Stimulated activated CD4-positive, alpha-beta T cell treated with anti-CD3 and anti-CD28 coated beads, Interleukin-15, amount 100 ng/mL, for 48 hours (primary cell): ENCODE measurements at places on chromosomes 11 and 22.

- DNase-seq, result no peak
Measured at GRCh38 chr11:60982184-60982583, 10.7 kb downstream of the CD6 start.

DNA sequence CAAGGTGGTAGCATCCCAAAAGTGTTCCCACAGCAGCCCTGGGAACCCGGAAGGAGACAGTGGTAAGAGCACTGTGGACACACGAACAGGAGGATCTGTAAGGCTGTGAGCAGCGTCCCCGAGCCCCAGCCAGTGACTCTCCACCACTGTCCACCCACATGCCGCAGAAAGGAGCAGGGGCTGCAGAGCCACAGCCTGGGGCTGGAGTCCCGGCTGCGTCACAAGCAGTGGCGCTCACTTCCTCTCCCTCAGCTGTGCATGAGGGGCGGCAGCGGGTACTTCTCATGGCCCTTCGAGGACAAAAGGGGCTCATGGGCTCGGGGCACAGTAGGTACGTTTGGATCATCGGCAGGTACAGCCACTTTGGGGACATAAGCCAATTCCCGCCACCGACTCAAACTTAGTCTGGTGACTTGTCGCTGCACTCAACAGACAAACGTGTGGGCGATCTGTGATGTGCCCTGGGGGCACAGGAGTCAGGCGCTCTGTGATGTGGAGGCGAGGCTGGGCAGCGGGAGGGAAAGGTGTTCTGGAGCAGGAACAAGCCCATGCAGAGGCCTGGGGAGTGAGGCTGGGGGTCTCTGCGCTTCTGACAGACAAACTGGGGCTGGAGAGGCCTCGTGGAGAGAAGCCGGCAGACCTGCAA, 68.5 kb downstream of the SCUBE1 start:
- no peak for DNase-seq

DNA sequence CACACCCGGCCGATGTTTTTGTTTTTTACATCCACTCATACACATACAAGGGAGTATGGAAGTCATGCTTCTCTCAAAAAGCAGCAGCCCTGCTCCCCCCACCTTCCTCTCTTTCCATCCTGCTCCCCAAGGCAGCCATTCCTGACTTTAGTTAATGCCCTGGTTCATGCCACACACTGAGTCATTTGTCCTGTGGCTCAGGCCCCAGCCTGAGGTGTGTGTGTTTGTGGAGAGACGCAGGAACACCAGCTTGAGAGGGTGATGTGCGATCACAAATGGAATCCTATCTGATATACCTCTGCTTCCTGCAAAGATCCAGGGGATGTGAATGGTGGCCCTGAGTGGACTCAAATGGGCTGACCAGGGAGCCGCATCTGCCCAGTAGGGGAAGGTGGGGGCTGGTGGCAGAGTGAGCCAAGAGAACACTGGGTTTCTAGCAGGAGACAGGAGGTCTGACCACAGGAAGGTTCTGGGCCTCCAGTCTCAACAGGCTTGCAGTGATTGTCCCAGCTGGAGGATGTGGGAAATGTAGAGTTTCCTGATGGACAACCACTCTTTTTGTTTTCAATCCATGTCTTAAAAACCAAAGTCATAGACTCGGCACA, 86.7 kb downstream of the OSBP2 start:
- DNase-seq, result no peak

DNA sequence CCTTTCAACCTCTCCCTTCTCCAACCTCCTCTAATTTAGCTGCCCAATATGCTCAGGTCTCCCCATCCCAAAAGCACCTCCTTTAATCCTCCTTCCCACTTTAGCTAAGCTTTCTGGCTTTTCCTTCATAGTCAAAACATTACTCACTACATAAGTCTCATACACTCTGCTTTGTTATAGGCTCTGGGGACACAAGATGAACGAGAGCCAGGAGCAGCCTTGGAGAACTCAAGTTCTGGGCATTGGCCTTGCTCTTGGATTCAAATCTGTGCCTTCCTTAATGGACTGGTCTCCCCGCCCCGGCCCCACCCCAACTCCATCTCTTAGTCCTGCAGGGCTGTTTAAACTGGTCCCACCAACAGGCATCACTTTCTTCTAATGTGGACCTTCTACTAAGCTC, 11.4 kb upstream of the HPX start:
- DNase-seq, result no peak

DNA sequence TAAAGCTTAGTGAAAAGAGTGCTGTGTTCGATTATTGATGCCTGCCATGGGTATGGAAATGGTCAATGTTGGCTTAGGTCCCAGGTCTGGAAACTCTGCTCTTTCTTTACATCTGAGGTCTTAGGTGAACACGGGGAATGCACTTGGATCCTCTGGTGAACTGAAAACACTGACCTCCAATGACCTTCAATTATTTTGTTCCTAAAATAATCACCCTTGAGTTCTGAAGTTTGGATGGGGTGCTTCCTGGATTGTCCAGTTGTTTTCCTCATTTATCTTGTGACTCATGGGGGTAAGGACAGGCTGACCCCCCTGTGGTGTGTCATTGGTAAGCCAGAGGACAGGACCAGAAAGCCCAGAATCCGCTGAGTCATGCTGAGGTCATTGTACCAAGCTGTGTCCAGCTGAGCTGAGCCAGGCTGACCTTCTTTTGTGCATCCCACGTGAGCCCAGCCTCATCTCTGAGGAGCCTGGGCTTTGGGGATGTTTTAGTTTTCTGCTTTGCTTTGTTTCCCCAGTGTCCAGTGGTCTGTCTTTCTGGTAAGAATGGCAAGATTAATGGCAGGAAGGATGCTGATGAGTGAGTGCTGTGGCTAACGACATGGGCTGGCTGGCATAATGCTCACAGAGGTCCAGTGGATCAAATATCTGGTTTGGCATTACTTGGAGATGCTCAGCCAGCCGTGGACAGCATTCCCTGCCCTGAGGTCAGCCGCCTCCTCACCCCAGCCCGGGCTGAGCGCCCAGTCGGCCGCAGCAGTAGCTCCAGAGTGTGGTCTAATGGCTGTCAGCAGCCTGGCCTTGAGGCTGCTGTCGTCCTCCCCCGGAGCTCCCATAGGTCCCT, 35.6 kb downstream of the AMPD3 start:
- no peak for DNase-seq

GRCh38 chr22:19349778-19350475, 58.4 kb upstream of the CLTCL1 start:
- no peak for DNase-seq

GRCh38 chr22:38756711-38757463, 1.1 kb upstream of the SUN2 start:
- DNase-seq, result no peak

DNA sequence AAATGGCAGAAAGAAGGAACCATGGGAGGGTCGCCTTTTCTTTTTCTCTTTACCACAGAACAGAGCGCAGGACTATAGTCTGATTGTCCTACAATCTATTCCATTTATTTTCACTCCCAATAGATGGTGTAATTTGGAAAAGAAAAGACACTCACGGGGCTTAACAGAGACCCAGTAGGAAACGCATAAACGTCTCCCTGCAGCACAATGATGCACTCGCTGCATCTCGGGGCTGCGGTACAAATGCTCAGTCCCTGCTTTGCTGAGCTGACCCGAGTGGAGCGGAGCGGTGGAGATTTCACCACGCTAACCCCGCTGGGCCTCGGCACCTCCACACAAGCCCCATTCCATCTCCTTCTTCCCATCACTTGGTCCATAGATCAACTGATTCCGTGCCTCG, 1.5 kb downstream of the FEZ1 start:
- DNase-seq, result no peak

- DNase-seq, result no peak
Measured at GRCh38 chr11:12216671-12217374, 106.4 kb downstream of the MICAL2 start.

- DNase-seq, result no peak
Measured at GRCh38 chr22:25763239-25763777, 21.3 kb downstream of the MYO18B start.

GRCh38 chr11:67371189-67371910, 2.0 kb downstream of the CLCF1 start:
- DNase-seq, result no peak

- DNase-seq, result no peak
Measured at GRCh38 chr11:123392844-123393243, 37.2 kb upstream of the GRAMD1B start.

GRCh38 chr11:34915136-34916014, 804 bp downstream of the APIP start:
- no peak for DNase-seq

- DNase-seq, result no peak
Measured at GRCh38 chr11:10667521-10667885, 26.1 kb downstream of the IRAG1 start.

DNA sequence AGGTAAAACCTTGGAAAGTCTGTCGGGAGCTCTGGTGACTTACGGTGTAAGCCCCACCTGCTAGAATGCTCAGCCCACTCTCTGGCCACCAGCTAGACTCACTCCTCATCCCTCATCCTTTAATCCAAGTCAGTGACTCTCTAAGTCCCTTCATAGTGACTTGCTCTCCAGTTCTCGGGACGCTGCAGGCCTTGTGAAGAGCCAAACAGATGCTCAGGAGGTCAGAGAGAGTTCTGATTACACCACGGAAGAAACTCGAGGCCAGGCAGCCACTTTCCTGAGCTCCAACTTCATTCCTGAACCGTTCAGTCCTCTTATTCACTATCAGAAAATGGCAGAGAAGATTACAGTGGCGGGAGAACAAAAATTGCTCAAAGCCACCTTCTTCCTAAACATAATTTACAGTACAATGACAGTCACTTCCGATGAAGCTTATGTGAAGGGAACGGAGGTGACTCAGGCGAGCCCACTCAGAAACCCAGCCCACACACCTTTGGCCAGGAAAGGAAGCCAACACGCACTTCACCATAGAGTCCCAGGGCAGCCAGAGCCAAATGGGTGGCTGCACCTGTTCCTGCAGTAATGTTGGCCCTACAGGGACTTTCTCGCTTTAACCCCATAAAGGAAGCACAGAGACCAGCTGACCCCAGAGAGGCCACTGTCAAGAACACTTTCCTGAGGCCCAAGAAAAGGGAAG, 100.4 kb downstream of the GALNT18 start:
- DNase-seq, result no peak

- DNase-seq, result no peak
Measured at GRCh38 chr11:65448074-65448417, 25.4 kb downstream of the NEAT1 start.

DNA sequence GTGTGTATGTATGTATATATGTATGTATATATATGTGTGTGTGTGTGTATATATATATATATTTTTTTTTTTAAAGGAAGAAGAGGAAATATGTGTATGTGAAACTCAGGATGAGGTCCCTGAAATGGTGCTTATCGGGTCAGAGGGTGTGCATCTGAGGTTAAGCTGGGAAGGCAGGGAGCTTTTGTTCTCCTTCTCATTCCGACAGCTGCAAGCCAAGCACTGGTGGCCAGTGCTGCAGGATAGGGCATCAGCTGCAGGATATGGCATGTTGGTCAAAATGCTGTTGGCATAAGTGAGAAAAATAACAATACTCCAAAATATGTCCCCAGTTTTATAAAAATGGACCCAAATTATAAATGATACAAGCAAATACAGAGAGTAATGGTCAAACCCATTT, 7.4 kb downstream of the SNRPD3 start:
- no peak for DNase-seq

DNA sequence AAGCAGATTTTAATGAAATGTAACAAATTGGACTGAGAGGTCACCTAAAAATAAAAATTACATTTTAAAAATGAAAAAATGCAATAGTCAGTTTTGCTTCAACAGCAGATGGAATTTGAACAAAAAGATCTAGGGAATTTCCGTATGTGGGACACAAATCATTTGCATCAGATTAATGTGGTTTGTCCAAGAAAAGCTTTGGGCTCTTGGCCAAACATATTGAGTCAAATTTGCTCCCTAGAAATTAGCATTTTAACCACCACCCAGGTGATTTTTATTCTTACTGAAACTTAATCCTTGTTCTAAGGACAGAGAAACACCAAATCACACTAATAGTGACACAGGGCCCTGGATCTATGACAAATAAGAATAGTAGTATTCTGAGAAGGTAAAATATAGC, 1477.8 kb downstream of the FAM181B start:
- DNase-seq, result no peak

DNA sequence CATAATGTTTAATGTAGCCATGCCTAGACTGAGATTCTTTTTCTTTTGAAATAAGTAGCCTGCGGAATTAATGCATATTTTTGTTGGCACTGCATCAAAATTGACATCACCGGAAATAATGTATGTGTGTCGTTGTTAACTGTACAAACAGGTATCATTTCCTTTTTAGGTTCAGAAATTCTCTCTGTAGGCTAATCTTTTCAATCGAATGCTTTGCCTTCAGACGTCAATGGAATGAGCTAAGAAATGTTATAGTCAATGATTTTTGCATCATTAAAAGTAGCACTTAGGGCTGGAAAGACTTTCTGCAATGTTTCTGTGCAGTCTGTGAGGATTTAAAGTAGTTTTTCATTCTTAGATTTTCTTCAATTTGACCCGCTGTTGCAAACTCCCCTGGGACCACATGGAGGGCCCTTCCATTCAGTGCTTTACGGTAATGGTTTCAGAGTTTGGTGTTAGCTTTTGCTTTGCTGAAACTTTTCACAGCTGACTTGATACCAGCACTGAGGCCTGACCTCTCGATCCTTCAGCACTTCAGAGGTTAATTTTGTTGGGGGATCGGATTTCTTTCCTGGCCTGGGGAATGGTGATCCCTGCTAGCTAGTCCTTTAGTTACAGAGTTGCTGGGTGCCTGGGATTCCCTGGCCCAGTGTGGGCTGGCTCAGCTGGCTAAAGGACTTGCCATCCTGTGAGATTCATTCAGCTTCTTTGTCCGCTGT, 137.8 kb downstream of the DBX1 start:
- no peak for DNase-seq

DNA sequence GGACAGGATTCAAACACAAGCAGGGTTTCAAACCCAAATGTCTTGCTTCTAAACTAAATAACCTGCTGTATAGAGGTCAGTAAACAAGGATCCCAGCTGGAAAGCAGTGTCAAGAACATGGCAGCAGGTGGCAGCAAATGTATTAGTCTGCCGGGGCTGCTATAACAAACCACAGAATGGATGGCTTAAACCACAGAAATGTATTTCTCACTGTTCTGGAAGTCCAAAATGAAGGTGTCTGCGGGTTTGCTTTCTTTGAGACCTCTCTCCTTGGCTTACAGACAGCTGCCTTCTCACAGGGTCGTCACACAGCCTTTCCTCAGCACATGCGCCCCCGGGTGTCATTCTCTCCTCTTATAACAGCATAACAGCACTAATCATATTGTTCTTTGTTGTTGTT, 65.1 kb upstream of the LRRC55 start:
- no peak for DNase-seq

GRCh38 chr11:108733479-108734116, 68.7 kb downstream of the DDX10 start:
- peak; percentile 26 for DNase-seq
